ENCODE measurements at places on chromosomes 11 and 22.

GRCh38 chr22:23289851-23290724 is 109.8 kb downstream of the BCR start:
- peak; percentile 33 for DNase-seq

- DNase-seq = no peak
These were observed 65.8 kb upstream of the SEPTIN5 start for GRCh38 chr22:19648419-19648929.

GRCh38 chr11:70606248-70606950 is 208.1 kb downstream of the CTTN start:
- no peak for DNase-seq

DNA sequence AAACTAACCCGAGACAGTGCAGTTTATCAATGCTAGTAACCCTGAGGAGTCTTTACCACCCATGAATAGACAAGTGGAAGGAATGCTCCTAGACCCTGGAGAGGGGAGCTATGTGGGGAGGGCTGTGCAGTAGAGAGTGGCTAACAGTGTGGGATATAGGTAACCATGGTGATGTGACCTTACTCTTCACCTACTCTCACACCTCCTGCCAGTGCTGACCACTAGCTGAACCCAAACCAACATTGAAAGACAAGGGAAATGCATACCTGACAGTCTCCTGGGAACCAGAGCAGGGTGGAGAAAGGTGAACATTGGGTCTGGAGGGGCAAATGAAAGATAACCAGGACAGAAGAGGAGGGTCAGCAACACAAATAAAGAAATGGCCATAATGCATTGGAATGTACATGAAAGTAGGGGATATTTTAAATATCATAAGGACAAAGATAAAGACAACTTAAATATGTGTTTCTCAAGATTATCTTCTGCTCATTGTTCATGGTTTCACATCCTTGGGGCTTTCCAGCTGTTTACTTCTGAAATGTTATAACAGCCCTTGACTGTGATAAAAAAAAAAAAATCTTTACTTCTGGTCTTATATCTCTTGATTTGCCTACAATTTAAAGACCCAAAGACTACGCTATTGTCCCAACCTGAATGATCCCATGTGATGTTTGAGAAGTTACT is 983.3 kb upstream of the TENM4 start:
- DNase-seq = no peak

DNA sequence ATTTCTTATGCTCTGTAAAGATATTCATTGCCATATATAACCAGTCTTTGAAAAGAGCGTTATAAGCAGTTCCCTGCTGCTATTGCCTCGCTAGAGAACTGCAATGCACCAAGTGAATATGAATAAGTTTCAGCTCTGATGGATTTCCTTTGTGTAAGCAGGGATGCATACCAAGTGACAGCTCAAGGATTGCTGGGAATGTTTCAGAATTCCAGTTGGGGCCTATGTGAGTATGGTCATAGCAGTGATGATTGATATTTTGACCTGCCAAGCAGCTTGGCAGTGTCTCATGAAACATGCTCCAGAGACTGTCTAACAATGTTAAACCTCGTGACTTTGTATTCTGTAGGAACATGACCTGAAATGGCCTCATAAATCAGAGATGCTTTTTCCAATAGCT is 312.6 kb downstream of the C11orf87 start:
- DNase-seq = no peak

- no peak for DNase-seq
These were observed 35.4 kb upstream of the GNAZ start for GRCh38 chr22:23034621-23035556.

- DNase-seq = peak; percentile 87
These were observed 13.9 kb downstream of the OTUB1 start for GRCh38 chr11:64000026-64000739.

- no peak for DNase-seq
These were observed 1555.9 kb upstream of the RAG2 start for GRCh38 chr11:38153985-38154384.

DNA sequence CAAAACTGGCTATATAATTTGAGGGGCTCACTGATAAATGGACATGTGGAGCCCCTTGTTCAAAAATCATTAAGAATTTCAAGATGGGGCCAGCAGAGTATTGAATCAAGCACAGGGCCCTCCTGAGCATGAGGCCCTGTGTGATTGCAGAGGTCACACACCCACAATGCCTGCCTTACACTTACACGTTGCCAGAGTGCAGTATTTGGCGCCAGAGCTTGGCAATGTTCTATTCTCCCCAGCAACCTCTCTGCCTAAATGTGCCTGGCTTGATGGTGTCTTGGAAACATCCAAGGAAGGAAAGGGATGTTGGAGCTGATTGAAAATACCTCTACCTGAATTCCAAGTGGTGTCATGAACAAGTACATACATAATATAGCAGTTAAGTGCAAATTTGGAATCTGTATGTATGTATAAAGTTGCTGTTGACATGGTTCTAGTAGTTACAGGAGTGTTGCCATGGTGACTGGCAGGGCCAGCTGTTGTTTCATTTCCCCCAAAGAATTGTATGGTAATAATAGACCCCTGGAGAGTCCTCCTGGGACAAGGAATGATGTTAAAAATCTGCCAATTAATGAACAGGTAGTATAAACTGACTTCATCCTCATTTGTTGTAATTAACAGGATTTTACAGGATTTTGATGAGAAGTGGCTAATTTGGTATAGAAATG is 205.7 kb upstream of the NAV2 start:
- DNase-seq = no peak

- peak; percentile 67 for DNase-seq
These were observed 32.1 kb upstream of the SLC5A12 start for GRCh38 chr11:26753723-26754504.

DNA sequence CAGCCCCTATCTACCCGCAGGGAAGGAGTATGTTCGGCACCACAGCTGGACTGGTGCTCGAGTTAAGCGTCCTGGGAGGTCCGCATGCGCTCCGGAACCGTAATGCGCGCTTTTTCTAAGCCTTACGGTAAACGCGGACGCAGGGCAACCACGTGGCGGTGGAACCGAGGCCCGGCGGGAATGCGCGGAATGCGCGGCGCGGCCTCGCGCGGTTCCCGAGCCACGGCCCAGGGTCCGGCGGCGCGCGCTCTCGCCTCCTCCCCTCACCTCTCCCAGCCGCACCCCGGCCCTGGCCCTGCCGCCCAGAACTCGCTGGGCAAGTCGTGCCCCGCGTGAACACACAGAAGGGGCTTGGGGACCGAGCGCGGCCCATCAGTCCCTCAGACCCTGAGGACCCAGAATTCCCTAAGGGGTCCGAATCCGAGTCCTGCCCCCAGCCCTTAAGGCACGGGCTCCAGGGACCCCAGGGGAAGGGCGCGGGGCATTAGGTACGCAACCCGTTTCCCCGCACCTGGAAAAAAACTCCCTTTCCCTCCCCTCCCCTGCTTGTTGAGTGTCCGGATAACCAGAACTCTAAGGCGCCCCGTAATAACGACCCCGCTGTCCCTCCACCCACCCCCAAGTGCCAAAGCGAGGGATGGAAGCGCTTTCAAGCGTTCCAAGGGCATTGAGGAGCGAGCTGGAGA is 4.3 kb upstream of the CCND1 start:
- peak; percentile 94 for DNase-seq

DNA sequence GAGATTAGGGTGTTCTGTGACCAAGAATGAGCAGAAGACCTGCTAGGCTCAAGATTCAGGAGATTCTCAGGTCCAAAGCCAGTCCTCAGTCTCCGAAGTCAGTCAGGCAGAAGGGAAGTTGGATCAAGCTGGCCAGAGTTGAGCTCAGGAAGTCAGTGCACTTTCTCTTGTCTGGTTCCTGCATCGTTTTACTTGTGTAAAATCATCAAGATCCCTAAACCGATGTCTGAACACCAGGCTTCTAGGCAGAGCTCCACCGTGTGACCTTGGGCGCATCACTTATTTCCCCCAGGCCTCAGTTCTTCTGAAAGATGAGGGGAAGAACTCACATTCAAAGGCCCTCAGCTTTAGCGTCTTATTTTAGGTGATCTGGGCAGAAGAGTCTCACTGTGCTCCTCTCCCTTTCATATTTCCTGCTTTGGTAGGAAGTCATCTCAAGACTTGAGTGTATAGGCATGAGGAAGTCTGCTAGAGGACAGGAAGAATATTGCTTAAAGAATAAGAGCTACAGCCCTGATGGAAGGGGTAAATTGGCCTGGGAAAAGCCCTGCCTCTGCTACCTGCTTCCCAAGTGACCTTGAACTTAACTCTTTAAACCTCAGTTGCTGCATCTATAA is 20.2 kb downstream of the NF2 start:
- no peak for DNase-seq

DNA sequence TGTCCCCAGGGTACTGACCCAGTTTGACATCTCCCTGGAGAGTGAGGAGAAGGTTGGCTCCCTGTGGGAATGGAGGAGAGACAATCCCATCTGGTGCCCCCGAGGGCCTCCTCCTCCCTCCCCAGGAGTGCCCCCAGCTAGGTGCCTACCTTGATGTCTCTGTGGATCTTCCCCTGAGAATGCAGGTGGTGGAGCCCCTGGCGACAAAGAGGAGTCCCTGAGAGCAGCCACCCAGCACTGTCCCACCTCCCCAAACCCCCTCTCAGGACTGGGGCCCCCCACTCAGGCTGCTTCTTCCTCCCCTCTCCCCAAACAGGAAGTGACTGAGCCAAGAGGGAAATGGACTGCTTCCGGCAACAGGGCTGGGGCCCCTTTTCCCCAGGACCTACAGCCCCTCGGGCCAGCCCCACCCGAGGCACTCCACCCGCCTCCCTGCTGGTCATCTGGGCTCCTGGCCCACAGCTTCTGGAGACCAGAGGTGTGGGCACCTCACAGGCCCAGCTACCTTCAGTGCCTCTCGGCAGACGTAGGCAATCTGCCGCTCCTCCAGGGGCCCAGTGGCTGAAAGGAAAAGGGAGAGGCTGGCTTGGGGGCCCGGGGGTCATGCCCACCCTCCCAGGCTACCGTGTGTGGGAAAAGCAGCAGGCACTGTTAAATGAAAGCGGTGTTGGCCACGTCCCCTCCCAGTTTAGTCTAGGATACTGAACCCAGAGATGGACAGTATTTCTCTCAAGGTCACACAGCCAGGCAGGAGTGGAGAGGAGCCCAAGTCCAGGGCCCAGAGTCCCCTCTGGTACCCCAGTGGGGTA is 1.2 kb downstream of the MAP4K2 start:
- DNase-seq = peak; percentile 52

DNA sequence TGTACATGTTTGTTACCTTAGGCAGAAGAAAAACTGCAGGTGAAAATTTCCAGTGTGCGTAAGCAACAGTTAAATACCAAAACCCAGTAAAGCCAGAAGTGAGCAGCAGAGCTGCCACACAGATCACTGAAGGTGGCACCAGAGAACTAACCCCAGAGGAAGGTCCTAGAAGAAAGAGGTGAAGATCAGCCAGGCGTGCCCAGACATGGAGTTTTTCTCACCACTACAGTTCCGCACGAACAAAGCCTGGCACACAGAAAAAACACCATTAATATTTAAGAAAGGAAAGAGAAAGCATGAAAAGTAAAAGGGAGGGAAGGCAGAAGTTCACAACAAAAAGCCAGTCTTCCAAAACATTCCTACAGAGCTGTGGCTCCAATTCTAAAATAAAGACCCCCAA is 60.7 kb downstream of the STK33 start:
- no peak for DNase-seq

- DNase-seq = peak; percentile 53
These were observed 35.0 kb upstream of the ALX4 start for GRCh38 chr11:44344921-44345320.

- DNase-seq = no peak
These were observed 256.4 kb downstream of the NTM start for GRCh38 chr11:131626788-131627187.

GRCh38 chr11:73559743-73560142 is 38.2 kb downstream of the FAM168A start:
- peak; percentile 70 for DNase-seq

DNA sequence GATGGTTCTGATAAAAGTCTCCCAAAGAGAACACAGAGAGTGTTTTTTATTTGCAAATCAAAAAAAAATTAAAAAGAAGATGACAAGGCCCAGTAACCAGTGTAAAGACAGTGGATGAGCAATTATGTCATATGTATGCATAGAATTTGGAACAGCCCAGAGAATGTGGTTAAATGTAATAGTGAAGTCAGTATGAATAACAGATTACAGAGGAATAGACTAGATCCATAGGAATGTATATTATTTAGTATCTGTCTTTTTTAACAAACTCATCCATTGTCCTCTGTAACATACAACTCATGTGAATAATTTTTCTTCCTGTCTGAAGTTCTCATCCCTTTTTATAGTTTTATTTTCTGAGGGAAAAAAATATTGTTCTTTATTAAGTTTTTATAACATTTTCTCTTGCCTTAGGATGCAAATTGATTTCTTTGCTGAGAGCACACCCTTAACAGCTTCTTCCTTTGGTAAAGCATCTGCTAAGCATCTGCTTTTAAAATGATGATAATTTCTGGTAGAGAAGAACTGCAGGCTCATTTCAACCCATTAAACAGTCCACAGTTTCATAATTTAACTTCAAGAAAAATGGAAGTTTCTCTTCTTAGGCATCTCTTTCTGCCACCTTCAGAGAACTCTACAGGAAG is 266.5 kb upstream of the MTNR1B start:
- no peak for DNase-seq

Measured in lung (tissue), 17 donors.